ENCODE measurements at places on chromosomes 7 and 10.

DNA sequence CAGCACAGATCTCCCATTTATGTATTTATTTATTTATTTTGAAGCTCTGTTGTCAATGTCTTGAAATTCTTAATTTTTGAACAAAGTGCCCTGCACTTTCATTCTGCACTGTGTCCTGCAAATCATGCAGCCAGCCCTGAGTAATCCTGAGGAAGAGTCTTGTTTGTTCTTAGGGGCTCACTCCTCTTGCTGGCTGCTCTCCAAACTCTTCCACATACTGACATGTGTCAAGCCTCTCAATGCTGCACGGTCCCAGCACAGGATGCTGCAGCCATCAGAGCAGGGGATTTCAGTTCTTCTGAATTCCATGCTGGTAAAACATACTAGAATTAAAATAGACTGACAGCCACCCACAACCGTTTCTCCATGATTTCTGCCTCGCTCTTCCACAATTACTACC lies 207.2 kb downstream of the PARD3 start:
- DNase-seq, result no peak

GRCh38 chr7:29287366-29287765 lies 92.8 kb downstream of the CHN2 start:
- no peak for DNase-seq

DNA sequence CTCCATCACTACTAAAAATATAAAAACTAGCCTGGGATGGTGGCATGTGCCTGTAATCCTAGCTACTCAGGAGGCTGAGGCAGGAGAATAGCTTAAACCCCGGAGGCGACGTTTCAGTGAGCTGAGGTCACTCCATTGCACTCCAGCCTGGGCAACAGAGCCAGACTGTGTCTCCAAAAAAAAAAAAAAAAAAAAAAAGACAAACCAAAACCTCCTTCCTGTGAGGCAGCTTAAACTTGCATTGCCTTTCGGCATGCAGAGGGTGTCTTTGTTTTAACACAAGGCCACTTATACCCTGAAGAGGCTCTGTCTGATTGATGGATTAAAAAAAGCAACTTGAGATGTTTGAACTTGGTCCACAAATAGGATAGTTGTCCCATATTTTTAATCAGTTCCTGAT lies 128.4 kb upstream of the RSU1 start:
- DNase-seq, result no peak

DNA sequence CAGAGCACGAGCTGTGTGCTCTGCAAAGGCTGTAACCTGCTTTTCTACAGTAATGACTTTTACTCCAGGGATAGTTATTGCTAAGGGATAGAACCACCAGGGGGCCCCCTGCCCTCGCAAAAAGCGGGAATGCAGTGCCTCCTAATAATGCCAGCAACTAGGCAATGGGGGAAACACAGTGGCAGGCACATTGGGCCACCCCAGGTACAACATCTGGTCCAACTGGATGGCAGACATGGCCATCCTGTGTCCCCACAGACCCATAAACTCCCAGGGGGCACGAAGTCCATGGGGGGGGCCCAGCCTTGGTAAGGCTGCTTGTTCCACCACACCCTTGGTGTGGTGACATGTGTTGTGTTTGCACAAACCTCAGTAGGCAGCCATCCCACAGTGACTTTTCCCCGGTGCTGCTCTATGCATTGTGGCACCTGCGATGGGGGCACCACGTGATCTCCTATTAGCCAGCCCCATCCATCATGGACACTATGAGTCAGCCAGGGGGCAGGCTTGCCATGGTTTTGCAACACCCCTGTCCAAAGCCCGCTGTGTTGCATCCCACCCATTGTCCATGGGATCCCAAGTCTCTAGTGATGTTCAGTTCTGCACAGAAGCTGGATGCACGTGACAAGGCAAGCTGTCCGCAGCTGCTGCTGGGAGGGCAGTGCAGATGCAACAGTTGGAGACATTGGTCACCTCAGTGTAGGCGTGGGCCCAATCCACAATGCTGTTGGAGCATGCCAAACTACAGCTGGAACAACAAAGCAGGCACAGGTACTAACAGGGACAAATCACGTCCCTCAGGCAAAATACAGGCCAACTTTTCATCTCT lies 84.0 kb downstream of the ANLN start:
- no peak for DNase-seq

DNA sequence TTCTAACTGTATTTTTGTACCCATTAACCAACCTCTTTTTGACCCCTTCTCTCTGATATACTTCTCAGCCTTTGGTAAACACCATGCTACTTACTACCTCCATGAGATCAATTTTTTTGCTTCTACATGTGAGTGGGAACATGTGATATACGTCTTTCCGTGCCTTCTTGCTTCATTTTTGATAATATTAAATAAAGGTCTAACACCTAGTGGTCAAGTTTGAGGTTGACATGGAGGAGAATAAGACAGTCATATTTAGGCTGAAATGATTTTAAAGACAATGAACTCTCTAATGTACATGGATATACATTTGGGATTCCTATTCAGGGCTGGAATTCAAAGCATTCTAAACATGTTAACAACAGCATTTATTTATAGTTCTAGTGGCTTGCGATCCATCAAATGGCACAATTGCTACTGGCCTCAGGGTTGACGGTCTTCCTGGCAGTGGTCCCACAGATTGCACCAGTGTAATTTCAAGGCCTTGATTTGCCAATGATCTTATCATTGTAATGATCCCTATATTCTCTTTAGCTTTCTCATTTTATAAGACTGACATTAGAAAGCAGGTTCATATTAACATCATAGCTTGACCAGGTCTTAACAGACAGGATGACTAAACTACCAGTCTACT lies 315.9 kb upstream of the ETV1 start:
- DNase-seq, result no peak

- no peak for DNase-seq
Measured at GRCh38 chr10:113245286-113245685, 295.2 kb downstream of the TCF7L2 start.

GRCh38 chr7:157625973-157626742 lies 289.4 kb downstream of the DNAJB6 start:
- no peak for DNase-seq

GRCh38 chr7:50056131-50056530 lies 36.9 kb downstream of the ZPBP start:
- DNase-seq, result no peak

- DNase-seq, result no peak
Measured at GRCh38 chr10:121332829-121333765, 265.1 kb downstream of the FGFR2 start.

DNA sequence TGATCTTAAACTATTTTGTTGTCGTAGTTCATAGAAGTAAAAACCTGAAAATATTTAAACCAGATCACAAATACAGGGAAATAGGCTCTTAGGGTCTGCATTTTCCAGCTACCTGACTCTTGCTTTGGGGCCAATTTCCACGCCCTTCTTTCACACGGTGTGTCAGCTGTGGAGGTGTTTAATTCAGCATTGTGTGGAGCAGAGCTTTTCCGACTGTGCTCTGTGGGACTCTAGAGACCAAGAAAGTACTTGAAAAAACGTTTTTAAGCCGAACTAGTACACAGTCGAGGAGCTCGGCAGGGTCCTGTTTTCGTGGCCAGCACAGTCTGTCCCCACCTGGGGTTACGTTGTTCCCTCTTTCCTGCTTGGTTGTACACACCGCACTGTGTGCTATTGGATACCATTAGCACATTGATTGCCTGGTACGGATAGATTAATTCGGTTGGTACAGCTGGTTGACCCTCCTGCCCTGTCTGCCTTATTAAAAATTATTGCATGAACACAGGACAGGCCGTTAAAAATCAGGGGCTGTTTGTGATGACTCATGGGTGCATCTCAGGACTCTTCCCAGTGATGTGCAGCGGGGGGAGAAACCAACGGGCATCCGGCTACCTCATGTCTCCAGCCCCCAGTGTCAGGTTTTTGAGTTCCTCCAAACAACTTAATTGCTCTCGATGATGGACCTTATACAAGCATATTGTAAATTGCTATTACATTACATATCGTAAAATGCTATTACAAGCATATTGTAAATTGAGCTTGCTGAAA lies 80.7 kb upstream of the BTBD16 start:
- no peak for DNase-seq

GRCh38 chr7:100949227-100949932 lies at the start of gene MUC3A:
MUC3A (plus strand) TSS chr7:100949534; CDS start chr7:100949625, 91 bp downstream.
- DNase-seq, result no peak

DNA sequence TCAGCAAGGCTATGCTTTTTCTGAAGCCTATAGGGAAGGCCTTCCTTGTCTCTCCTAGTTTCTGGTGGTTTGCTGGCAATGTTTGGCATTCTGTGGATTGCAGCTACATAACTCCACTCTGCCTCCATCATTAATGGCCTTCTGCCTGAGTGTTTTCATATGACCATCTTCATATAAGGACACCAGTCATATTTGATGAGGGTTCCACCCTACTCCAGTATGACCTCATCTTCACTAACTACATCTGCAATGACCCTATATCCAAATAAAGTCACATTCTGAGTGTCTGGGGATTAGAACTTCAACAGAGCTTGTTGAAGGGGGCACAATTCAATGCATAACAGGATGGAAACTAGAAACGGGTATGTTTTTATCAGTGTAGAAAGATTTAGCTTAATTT lies 22.1 kb downstream of the CAV1 start:
- DNase-seq, result no peak

DNA sequence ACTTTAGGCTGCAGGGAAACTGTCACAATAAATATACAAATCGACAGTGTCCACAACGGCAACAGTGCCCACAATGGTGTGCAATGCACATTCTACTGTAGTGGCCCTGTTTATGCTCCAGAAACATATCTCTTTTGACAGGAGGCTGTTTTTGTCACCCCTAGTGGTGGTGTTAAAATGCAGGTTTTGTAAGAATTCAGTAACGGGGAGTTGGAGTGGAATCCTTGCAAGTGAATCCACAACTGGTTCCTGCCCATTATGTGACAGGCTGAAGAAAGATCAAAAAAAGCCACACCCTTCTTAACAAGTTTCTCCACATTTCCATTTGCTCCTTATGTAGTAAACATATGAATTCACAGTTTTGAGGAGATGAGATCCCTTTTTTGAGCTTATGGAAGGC lies 58.5 kb downstream of the BEND7 start:
- no peak for DNase-seq

- DNase-seq, result no peak
Measured at GRCh38 chr7:101764221-101764620, 53.2 kb upstream of the CUX1 start.
